ENCODE measurements at places on chromosomes 1 and 21.

GRCh38 chr1:114126261-114127095 lies 27.2 kb downstream of the SYT6 start:
- DNase-seq: no peak

- no peak for DNase-seq
Measured at GRCh38 chr1:163697137-163697536, 375.4 kb downstream of the NUF2 start.

- no peak for DNase-seq
Measured at GRCh38 chr1:66239834-66240233, 294.1 kb upstream of the SGIP1 start.

- DNase-seq: no peak
Measured at GRCh38 chr1:23402286-23403037, 22.1 kb downstream of the TCEA3 start.

- no peak for DNase-seq
Measured at GRCh38 chr21:45187646-45188045, 100.0 kb downstream of the POFUT2 start.

- no peak for DNase-seq
Measured at GRCh38 chr1:192534666-192535065, 40.9 kb upstream of the RGS1 start.

DNA sequence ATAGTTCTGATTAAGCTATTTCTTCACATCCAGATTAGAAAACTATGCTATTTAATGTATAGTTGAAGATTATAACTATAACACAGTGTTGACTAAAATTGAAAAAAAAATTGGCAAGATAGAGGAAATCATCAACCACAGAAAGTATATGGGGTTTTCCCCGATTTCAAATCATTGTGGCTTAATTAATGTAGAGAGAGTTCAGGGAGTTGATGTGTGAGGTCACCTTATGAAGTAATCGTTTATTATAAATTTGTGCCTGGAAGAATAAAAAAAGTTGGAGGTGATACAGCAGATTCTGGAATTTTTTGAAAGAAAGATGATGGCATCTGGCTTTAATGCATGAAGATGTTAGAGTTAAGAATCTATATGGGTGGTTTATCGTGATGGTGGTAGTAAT lies 84.3 kb downstream of the PTGS2 start:
- no peak for DNase-seq

- DNase-seq: no peak
Measured at GRCh38 chr1:160117300-160117699, 1.7 kb downstream of the ATP1A2 start.

DNA sequence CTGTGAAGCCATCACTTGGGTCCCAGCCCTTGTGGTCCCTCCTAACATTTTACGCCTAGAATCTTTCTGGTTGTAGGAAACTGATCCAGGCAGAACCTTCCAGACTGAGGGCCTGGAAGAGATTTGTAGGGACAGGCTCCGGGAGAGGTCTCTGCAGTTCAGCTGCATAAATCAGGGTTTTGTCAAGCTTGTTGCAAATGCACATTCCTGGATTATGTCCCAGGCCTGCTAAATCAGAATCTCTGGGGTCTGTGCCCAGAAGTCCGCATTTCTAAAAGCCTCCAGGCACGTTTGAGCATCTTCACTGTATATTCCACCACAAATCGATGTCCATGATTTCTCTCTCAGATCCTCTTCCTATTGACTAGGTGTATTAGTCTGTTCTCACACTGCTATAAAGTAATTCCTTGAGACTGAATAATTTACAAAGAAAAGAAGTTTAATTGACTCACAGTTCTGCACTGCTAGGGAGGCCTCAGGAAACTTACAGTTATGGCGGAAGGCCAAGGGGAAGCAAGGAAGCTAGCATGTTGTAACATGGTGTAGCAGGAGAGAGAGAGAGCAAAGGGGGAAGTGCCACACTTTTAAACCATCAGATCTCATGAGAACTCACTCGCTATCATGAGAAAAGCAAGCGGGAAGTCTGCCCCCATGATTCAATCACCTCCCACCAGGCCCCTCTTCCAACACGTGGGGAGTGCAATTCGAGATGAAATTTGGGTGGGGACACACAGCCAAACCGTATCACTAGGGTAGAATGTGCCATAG lies 1.2 kb upstream of the FHAD1 start:
- DNase-seq: no peak

DNA sequence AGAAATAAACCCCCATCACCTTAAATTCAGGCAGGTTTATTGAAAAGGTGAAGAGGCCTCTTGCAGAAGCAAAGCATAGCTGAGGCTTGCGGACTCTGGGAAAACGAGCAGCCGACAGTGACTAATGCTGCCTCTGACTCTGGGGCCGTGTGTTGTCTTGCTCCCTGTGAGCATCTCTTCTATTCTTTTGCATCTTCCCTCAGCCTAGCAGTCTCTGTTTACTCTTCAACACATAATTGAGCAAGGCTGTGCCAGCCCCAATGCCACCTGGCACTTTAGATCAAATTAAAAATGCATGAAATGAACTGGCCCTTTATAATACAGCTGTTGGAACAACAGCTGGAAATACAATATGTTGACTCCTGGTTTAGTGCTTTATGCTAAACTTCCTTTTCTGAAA lies 18.4 kb upstream of the REG4 start:
- DNase-seq: no peak

- no peak for DNase-seq
Measured at GRCh38 chr21:24150753-24151152, 1456.5 kb downstream of the MRPL39 start.

DNA sequence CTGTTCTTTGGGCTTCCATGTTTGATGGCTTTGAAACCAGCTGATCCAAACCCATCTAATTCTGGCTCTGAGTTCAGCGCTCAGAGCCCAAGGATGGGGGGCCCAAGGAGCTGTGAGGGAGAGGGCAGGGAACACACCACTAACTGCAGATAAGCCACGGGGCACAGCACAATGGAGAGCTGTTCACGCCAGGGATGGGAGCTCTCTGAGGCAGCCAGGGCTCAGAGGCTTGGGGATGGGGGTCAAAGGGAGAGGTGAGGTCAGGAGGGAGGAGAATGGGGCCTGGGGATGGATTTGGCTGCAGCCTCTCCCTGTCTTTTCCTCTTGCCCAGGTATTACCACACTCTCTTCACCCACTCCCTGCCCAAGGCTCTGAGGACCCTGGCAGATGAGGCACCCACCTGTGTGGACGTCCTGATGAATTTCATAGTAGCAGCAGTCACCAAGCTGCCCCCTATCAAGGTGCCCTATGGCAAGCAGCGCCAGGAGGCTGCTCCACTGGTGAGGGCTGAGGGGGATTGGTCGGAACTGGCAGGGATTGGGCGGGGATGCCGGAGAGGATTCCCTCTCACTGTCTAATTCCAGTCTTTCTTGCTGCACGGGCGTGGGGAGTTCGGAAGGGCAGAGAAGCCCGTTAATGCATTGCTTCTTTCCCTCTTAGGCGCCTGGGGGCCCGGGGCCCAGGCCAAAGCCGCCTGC lies 11.3 kb downstream of the SLC30A2 start:
- DNase-seq: no peak

GRCh38 chr1:40405812-40406211 lies 32.3 kb downstream of the SMAP2 start:
- no peak for DNase-seq

DNA sequence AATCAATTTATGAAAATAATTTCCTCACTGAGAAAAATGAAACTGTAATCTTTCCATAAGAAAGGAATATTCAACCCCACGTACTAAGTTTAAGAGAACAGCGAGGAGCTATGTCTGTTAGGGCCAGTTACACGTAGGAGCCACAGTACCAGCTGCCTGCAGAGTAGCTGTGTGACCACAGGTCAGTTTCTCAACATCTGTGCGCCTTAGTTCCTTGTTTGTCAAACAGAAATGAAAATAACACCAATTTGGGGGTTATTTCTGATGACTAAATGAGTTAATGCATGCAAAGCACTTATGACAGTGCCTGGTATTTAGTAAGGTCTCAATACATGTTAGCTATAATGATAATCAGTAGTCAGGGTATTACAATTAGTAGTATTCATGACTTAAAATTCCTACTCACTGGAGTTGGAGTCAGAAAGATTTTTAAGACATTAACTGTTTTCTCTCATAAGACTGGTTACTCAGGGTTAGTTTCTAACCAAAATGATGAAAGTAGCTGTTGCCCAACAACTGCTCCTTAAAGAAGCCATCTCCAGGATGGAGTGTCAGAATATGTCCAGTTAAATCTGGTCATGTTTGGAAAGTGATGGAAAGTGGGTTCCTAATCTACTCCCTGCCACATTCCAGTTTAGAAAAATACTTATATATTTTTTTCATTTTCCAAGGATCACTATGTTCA lies 85.8 kb upstream of the ZNF648 start:
- DNase-seq: no peak

- no peak for DNase-seq
Measured at GRCh38 chr1:175600721-175601440, 142.5 kb downstream of the TNR start.

DNA sequence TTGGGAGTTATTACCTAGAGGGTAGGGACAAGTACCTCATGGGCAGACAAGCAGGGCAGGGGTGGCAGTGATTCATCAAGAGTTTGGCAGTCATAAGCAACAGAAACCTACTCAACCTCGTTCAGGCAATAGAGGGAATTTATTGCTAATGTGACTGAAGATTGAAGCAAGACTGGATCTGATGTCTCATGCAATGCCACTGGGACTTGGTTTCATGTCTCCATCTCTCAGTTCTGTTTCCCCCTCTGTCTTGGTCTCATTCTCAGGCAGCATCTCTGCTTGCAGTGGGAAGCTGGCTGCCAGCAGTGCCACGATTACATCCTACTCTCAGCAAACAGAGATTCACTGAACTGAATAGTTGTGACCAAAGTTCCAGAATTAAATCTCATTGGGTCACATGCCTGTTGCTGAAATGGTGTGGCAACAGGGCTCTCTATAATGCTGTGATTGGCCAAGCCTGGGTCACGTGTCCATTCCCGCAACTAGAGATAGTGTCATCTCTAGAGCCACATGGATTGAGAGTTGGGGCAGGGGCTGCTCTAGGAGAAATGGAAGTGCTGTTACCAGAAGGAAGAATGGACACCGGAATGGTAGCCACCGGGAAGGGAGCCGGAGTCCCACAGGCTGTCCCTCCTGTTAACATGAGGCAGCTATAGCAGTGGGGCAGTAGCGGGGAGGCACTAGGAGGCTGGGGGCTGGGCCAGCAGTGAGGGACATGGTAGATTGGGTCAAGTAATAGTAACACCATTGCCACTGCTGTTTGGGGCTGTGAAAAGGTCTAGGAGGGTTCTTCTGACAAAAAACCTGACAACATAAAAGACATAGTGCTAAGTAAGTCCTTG lies 3.9 kb upstream of the CDC42 start:
- no peak for DNase-seq

DNA sequence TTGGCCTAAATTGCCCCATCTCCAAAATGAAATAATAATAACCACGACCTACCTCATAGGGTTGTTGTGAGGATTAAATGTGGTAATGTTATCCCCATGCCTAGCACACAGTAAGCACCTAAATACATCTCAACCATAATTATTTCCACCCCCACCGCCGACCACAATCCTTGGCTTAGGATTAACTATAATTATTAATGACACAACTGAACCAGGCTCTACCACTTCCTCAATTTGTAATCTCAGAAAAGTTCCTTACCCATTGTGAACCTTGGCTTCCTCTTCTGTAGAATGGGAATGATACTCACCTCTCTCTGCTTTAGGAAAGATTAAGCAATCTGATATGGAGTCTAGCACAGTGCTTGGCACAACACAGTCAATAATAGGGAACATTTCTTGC lies 44.3 kb upstream of the TACSTD2 start:
- DNase-seq: no peak

GRCh38 chr21:45074048-45074817 lies at the start of gene ADARB1:
ADARB1 (plus strand) TSS chr21:45074580; CDS start chr21:45171657, 97,077 bp downstream.
- no peak for DNase-seq

Measured in vagina (tissue), 2 donors.